ENCODE measurements at places on chromosomes 12 and 14.
A peak's percentile ranks its signal among the peaks of the same experiment; 100 is the strongest.

- no peaks in the 10 kb centered on the region for H3K4me1 ChIP-seq
- DNase-seq, result no peak
- H3K36me3 ChIP-seq, result no peaks in the 10 kb centered on the region
- H3K4me3 ChIP-seq, result no peak overlapping the region
- H3K27ac ChIP-seq, result no peak overlapping the region
Measured at GRCh38 chr12:118590406-118591150, 214.2 kb downstream of the SUDS3 start.

DNA sequence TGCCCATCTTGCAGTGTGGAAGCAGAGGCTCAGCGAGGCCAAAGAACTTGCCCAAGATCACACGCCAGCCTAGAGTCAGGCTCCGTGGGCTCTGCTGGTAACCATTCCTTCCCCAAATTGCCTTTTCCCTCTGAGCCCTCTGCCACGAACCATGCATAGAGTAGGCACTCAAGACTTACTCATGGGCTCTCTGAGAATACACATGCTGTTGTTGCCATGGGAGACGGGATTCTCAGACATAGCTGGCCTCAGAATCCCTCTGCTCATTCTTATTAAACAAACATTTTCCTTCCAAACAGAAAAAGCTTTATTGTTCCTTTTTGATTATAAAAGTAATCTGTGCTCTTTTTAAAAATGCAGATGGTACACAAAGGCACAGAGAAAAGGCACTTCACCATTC lies 52.5 kb upstream of the WSCD2 start:
- no peak overlapping the region for H3K4me3 ChIP-seq
- no peak overlapping the region for H3K27ac ChIP-seq
- DNase-seq, result no peak
- H3K4me1 ChIP-seq, result no peaks in the 10 kb centered on the region

DNA sequence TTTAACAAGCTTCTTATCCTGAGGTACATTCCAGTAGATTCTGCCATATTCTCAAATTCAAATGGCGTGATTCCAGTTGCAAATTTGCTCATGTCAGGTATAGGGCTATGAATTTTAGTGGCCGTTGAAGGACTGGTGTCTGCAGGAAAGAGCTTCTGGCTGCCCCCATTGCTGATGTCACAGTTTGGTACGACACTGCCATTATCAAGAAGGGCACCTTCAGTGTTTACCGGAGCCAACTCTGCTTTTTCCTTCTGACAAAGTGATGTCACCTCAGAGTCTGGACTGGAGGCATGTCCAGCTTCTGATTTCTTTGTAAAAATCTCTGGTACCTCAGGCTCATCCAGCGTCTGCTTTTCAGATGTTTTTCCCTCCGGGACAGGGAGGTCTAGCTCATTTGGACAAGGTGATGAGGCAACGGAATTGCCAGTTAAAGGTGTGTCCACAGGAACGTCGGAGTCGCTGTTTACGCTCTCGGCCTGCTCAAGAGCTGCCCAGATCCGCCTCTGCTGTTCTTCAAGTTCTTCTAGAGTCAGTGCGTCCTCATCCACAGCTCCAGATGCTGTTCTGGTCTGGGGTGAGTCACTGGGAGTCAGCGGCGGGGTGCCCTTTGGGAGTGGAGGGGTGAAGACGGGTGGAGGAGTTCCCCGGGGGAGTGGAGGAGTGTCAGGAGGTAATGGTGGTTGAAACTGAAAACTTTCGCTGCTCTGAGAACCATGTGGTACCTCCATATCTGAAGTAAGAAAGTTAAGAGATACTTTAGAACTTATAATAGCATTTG lies 27.0 kb downstream of the ZCCHC8 start:
- H3K4me3 ChIP-seq, result no peak overlapping the region
- no peak overlapping the region for H3K27ac ChIP-seq
- H3K4me1 ChIP-seq, result no peaks in the 10 kb centered on the region
- H3K36me3 ChIP-seq, result peaks cover 39% of the 10 kb centered on the region
- peak; percentile 29 for DNase-seq

GRCh38 chr12:100801320-100801719 lies 6.7 kb downstream of the ANO4 start:
- no peak for DNase-seq
- H3K36me3 ChIP-seq, result no peaks in the 10 kb centered on the region
- no peaks in the 10 kb centered on the region for H3K27me3 ChIP-seq
- peaks cover 7% of the 10 kb centered on the region for H3K4me1 ChIP-seq

- no peaks in the 10 kb centered on the region for H3K36me3 ChIP-seq
- no peak overlapping the region for H3K27ac ChIP-seq
Measured at GRCh38 chr14:74579447-74580274, 32.4 kb downstream of the LTBP2 start.

- no peaks in the 10 kb centered on the region for H3K36me3 ChIP-seq
- peaks cover 13% of the 10 kb centered on the region for H3K4me1 ChIP-seq
- H3K4me3 ChIP-seq, result no peak within 1 kb of the TSS
- peaks cover 7% of the 10 kb centered on the region for H3K27me3 ChIP-seq
- DNase-seq, result no peak
- no peak within 1 kb of the TSS for H3K27ac ChIP-seq
Measured at GRCh38 chr14:103094406-103095209, at the start of gene EXOC3L4. EXOC3L4 (plus strand) TSS chr14:103094725; CDS start chr14:103100220, 5,495 bp downstream.
